Activated CD4-positive, alpha-beta T cell treated with anti-CD3 and anti-CD28 coated beads, Interleukin-2, amount 50 U/mL, for 1 hour (primary cell): ENCODE measurements at places on chromosomes 11 and 22.

GRCh38 chr11:19558189-19558986, 154.2 kb upstream of the NAV2 start:
- DNase-seq = no peak

- DNase-seq = no peak
These were observed 5.6 kb downstream of the GATD1 start for GRCh38 chr11:771617-772204.

- DNase-seq = no peak
These were observed 29.7 kb downstream of the CELSR1 start for GRCh38 chr22:46507451-46508425.

DNA sequence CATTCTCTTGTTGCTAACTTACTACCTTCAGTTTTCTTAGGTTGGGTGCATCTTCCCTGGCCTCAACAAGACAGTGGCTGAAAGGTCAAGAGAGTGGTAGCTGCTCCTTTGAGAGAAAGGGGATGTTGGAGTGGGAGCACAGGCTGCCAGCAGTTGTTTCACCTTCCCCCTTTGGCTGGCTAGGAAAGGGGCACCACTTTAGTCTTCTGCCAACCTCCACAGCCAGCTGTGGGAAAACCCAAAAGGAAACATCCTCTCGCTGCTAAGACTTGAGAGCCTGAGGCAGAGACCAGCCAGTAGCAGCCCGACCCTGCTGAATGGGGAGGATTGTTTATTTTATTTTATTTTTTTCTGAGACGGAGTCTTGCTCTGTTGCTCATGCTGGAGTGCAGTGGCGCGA, 34.4 kb downstream of the MARK2 start:
- DNase-seq = no peak

GRCh38 chr11:75560644-75561043, 1.4 kb upstream of the SERPINH1 start:
- no peak for DNase-seq

- no peak for DNase-seq
These were observed 2.7 kb upstream of the EIF3M start for GRCh38 chr11:32580967-32581366.

- DNase-seq = no peak
These were observed 461.6 kb downstream of the ETS1 start for GRCh38 chr11:128125723-128126122.

DNA sequence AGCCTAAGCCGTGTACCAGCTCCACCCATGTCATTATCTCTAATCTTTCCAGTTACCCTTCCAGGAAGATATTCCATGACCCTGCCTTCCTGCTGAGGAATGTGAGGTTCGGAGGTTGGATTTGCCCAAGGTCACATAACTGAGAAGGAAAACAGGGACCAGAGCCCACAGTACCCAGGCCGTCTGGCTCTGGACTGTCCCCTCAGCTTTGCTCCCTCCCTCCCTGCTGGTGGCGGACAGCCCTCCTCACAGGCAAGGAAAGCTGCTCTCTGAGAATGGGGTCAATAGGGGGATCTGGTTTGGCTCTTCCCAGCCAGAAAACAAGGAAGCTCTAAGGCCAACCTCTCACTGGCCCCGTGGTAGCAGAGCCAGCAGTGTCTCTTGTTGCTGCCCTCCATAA, 63.3 kb downstream of the SYN3 start:
- no peak for DNase-seq

- no peak for DNase-seq
These were observed 62.7 kb downstream of the DBX1 start for GRCh38 chr11:20097319-20098221.

GRCh38 chr11:114162719-114163123, 103.2 kb downstream of the ZBTB16 start:
- no peak for DNase-seq

GRCh38 chr22:39715778-39716495, 145.4 kb downstream of the CACNA1I start:
- DNase-seq = no peak

DNA sequence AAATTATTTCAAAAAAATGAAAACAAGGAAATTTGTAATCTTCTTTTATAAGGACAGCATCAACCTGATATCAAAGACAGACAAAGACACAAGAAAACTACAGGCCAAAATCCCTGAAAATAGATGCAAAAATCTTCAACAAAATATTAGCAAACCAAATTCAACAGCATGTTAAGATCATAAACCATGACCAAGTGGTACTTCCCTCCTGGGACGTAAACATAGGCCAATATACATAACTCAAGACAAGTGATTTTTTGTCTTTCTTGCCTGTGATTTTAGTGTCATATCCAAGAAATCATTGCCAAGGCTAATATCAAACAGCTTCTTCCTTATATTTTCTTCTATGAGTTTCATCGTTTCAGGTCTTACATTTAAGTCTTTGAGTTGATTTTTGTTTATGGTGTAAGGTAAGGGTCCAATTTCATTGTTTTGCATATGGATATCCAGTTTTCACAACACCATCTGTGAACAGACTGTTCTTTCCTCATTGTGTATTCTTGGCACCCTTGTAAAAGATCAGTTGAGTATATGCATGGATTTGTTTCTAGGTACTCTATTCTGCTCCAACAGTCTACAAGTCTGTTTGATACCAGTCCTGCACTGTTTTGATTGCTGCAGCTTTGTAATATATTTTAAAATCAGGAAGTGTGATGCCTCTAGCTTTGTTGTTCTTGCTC, 50.0 kb downstream of the SBF2 start:
- DNase-seq = no peak

GRCh38 chr11:15073361-15074205, at the start of gene CALCB:
Gene CALCB (plus strand): TSS chr11:15073593. CDS start chr11:15074719, 1,126 bp downstream.
- DNase-seq = peak; percentile 16

- DNase-seq = no peak
These were observed 49.3 kb upstream of the FLI1 start for GRCh38 chr11:128644576-128644975.
